ENCODE measurements at places on chromosomes 11 and 22.

GRCh38 chr22:38490915-38491314 is 15.2 kb downstream of the DDX17 start:
- no peak for DNase-seq

DNA sequence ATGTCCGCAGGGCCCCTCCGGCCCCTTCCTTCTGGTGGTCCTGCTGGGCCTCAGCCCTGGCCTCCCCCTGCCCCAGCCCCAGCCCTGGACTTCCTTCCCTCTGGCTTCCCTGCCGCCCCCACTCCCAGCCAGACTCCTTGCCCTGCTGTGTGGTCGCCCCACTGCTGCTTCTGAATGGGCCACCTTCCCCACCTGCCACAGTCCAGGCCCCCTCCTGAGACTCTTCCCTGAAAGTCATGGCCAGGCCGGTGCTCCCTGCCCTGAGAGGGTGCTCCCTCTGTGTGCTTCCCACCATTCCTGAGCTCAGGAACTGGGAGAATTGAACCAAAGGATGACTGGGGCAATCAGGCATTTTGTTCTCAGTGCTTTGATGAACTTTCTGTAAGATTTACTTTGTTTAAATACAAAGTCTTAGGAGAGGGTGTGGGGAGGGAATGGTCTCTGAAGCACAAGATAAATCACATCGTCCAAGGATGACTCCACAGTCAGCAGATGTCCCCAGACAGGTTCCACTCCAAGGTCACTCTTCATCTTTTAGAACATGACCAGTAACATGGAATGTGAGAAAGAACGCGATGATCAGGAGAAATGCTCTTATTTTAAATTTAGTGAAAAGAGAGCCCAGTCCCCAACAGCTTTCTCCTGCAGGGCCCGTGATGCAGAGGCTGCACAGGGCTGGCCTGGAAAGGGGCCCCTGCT is 774 bp downstream of the APOBEC3D start:
- DNase-seq, result no peak

- no peak for DNase-seq
Measured at GRCh38 chr22:40116496-40117200, 61.1 kb upstream of the TNRC6B start.

GRCh38 chr11:132264616-132265015 is 894.2 kb downstream of the NTM start:
- no peak for DNase-seq

DNA sequence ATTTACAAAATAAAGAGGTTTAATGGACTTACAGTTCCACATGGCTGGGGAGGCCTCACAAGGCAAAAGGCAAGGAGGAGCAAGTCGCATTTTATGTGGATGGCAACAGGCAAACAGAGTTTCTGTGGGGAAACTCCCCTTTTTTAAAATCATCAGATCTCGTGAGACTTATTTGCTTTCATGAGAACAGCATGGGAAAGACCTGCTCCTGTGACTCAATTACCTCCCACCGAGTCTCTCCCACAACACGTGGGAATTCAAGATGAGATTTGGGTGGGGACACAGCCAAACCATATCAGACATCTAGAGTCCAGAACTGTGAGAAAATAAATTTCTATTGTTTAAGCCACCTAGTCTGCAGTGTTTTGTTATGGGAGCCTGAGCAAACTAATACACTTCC is 80.8 kb downstream of the ME3 start:
- DNase-seq, result no peak

- peak; percentile 58 for DNase-seq
Measured at GRCh38 chr22:40224702-40225101, 47.0 kb downstream of the TNRC6B start.

DNA sequence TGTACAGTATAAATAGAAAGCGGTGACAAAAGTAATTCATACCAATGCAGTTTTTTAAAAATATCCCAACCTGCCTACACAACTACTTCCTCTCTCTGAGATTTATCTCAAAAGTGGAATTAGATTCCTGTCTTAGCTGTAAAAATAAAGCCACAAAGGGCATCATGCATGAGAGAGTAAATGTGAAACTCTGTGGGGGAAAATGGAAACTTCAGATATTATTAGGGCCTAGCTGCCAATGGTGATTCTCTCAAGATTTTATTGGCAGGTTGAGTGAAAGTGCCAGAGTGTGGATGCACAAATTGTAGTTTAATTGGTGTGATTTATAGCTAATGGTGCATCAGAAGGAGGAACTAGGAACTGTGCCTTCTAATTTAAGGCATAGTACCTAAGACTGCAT is 356.9 kb upstream of the CCDC90B start:
- no peak for DNase-seq

GRCh38 chr11:75403037-75403436 is 3.7 kb downstream of the RPS3 start:
- DNase-seq, result no peak

- no peak for DNase-seq
Measured at GRCh38 chr11:76062733-76063132, 143.6 kb downstream of the WNT11 start.

Measured in stimulated activated CD4-positive, alpha-beta T cell treated with anti-CD3 and anti-CD28 coated beads, Interleukin-2, amount 100 ng/mL, for 24 hours (primary cell).